Upper lobe of left lung (tissue), 6 donors: ENCODE measurements at places on chromosomes 5 and 9. TPM values are rescaled to one million over a fixed set of nuclear protein-coding genes. Genes with fewer than 3 reads are reported as not detected.
A peak's percentile ranks its signal among the peaks of the same experiment; 100 is the strongest.

IFNK gene
- not detected for total RNA-seq

IL7R gene
- 86.8 TPM for total RNA-seq

TAF1L gene
- total RNA-seq = not detected

RNF208 gene
- 2.3 TPM for total RNA-seq

TBC1D9B gene
- 95.8 TPM for total RNA-seq

- no peak for DNase-seq
These were observed 1.3 kb downstream of the TXN start for GRCh38 chr9:110255034-110255462.

GRCh38 chr9:21558615-21559401 lies 76.7 kb upstream of the IFNE start:
- no peak for DNase-seq

DNA sequence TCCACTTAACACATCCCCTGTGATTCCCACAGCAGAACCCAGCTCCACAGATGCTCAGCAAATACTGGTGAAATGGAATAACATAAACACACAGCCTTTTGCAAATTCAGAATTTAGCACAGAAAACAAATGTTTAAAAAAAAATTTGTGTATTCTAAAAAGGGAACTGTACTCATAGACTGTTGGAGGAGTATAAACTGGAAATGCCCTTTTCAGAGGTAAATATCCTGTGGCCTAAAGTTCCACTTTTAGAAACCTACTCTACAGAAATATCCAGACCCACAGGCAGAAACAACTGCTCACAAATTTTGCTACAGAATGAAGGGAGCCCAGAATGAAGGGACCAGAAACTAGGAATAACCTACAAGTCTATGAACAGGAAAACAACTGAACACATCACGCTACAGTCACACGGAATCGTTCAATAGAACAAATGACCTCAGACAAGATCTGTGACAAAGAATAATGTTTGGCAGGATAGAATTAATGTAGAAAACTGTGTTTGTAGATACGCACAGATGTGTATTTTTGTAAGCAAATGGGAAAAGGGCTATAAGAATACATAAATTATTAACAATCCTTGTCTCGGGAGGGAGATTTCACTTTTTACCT lies 78.5 kb downstream of the SHB start:
- DNase-seq = no peak

- no peak for DNase-seq
These were observed 296.8 kb downstream of the PDE4D start for GRCh38 chr5:59596586-59597350.

DNA sequence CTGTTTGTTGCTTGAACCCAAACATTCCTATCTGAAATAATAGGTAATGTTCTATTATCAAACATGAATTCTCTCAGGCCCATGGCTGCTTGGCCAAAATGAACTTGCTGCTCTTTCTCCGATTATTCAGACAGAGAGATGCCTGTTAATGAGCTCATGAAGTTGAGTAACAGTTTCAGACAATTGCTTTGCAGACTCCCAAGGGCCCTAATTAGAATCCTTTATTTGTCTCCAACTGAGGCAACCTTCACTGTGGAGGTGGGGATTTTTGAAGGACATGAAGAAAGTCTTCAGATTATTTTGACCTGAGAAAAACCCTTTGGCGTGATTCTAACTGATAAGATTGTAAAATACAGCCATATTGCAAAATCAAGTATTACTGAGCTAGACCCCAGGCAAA lies 466.7 kb downstream of the NFIB start:
- no peak for DNase-seq

DNA sequence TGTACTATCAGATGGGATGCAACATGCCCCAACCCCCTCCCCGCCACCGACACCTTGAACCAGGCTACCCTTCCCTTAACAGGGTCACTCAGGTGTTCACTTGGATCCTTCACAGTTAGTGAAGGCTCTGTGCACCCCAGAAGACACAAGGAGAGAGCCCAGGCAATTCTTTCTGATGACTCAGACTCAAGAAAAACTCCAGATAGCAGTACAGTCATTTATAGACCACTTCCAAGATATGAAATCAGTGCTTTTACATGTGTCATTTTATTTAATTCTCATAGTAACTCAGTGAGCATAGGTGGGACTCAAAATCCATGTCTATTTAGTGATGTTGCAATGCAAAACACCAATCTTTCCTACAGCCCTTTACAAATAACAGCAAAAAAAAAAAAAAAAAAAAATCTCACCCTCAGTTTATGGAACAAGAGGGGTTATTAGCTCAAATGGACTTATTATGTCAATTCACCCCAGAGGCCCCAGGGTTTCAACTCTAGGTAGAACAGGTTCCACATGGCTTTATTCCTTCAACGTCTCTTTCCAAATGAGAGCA lies 71.9 kb downstream of the FOXD1 start:
- DNase-seq = no peak

- DNase-seq = no peak
These were observed 38.9 kb downstream of the PAM start for GRCh38 chr5:102794047-102794446.

DNA sequence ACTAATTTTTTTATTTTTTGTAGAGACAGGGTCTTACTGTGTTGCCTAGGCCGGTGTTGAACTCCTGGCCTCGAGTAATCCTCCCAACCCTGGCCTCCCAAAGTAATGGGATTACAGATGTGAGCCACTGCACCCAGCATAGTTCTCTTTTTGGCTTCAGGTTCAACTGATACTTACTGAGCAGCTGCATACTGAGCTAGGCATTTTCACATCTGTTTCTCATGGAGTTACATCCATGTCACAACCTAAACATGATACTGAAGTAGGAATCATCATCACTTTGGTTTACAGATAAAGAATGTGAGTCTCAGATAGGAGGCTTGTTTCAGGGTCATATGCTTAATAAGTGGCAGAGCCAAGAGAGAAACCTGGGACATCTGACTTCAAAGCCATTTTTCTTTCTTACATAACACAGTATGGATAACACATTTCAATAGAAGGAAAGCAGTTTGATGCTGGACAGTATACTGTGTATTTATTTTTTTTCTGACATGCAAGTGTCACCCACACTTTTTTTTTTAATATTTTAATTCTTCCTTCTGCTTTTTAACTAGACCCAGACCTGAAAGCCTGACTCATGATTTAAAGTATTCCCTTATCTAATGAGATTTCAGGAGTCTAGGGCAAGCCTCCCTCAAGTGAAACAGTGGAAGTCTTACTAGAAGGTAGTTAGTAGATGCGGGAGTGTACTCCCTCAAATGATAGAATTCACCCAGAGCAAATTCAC lies 90.8 kb downstream of the HACD4 start:
- no peak for DNase-seq

GRCh38 chr5:94010814-94011213 lies 269.4 kb upstream of the POU5F2 start:
- DNase-seq = no peak

DNA sequence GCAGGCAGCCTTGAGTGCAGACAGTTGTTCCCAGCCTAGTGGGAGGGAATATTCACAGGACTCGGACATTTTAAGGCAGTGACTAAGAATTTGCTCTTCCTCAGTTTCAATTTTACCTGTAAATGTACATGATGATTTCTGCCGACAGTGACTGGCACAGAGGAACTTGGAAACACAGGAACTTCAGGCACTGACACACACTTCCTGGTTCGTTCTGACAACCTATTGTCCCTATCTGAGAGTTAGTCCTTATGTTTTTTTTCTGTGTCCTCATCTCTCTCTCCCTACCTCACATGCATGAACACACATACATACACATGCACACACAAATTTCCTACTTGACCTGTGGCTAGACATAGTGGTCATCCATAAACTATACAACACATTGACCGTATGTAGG lies 89.4 kb upstream of the CD180 start:
- DNase-seq = no peak

DNA sequence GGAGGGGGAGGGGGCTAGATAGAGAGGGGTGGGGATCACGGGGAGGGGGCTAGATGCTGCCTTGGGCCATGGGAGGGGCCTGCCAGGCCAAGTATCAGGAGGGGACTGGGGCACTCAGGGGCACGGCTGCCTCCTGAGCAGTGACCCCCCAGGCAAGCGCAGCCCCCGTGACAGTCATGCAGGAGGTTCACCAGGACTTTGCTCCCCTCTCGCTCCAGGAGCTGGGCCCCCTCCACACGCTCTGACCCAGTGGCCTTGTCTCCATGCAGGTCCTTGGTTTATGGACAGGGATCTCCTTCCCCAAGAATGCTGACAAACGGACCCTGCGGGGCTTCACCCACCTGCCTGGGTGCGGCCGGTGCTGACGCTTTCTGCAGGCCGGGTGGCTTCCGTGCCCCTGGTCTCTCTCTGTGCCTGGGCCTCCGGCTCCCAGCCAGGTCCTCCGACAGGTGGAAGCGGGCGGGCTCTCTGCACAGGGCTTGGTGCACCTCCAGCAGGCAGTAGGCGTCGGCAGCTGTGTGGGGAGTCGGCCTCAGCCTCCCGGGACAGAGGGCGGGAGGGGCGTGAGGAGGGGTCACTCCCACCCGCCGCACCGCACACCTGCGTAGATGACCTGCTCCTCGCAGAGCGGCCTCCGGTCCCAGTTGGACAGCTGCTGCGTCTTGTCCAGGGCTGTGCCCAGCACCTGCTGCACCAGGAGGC lies 46.8 kb upstream of the NRARP start:
- DNase-seq = no peak

DNA sequence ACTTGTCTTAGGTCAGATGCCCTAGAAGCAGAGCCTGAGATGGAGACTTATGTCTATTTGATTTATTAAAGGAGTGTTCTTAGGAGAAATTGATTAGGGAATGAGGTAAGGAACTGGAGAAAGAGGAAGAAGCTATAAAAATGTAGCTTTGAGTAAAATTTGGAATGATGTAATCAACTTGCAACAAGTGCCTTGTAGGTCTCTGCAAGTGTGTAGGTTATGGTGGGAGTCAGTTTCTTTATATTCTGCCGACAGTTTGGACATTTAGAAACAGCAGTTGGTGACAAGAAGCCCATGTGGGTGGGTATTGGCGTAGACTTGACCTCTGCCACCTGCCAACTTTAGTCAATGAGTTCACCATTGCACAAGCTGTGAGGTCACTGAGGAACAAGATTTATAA lies 986.5 kb downstream of the CDH18 start:
- no peak for DNase-seq

- DNase-seq = no peak
These were observed 49.7 kb downstream of the KIF24 start for GRCh38 chr9:34279411-34279810.

DNA sequence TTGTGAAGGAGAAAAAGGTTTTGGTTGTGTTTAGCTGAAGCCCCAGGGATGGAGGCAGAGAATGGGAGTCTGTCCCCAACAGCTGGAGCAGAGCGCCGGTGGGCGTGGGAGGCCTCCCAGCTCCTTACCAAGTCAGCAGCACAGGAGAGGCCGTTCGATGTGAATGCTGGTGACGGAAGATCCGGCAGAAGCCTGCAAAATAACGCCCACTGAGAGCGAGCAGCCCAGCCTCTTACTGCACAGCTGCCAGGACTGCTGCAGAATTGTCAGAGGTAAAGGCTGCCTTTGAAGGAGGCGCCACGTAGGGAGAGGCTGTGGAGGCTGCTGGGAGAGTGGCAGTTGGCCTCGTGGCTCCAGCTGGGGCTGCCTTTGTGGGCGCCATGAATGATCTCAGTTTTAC lies 26.2 kb downstream of the ANGPTL2 start:
- DNase-seq = no peak

- no peak for DNase-seq
These were observed 534.5 kb downstream of the BNC2 start for GRCh38 chr9:16335788-16336580.

- DNase-seq = no peak
These were observed 87.0 kb downstream of the SLF1 start for GRCh38 chr5:94705427-94705826.

GRCh38 chr9:112174222-112174964 lies 704 bp downstream of the SUSD1 start:
- peak; percentile 79 for DNase-seq

DNA sequence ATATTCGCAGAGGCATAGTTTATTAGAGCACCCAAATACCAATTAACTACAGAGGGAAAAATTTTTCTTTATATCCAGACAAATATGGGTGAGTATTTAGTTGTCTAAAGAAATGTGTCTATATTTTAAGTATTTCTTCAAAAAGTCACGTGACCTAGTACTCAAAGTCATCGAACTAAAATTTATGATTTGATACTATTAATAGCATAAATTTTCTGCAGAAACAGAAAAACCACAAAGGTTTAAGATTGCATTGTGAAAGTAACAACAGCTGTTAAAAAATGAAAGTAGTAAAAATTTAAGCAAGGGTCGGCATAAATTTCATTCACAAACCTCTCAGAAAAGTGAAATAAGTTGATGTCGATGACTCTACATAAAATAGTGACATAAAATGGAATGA lies 323.9 kb upstream of the RORB start:
- no peak for DNase-seq

DNA sequence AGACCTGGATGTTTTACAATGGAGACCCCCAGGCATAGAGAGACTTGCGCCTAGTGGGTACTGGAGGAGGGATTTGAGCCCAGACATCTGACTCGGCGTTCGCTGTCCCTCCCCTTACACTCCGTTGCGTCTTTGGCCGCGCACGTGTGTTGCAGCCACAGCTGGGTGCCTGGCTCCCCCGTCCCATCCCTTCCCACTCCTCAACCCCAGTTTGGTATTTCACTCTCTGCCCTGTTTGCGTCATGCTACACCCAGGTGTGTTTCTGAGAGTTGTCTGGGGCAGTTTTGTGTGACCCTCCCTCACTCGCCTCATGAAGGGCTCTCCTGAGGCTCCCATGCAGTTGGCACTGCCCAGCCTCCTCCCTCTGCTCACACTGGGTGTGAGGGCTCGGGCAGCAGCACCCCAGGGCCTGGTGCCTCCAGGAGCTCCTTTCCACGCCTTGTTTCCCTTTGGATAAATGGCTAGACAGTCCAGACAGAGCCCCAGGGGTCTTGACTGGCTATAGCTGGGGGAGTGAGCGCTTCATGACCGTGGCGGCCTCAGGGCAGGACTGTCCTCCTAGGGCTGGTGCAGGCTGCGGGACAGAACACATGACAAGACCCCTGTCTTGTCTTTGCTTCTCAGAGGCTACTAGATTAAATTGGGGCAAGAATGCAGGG lies 13.6 kb downstream of the TCF7 start:
- no peak for DNase-seq

DNA sequence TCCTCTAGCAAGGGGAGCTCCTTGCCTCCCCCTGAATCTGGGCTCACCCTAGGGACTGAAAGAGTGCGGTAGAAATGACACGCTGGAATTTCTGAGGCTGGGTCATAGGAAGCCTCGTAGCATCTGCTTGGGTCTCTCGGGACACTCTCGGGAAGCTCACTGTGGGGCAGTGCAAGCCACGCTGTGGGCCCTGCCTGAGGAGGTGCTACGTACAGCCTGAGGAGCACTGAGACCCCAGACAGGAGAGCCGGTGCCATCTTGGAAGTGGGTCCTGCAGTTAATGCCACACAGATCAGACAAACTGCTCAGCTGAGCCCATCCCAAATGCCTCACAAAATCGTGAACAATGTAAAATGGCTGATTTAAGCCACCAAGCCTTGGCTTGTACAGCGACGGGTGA lies 1.8 kb downstream of the MRPL36 start:
- DNase-seq = peak; percentile 10

DNA sequence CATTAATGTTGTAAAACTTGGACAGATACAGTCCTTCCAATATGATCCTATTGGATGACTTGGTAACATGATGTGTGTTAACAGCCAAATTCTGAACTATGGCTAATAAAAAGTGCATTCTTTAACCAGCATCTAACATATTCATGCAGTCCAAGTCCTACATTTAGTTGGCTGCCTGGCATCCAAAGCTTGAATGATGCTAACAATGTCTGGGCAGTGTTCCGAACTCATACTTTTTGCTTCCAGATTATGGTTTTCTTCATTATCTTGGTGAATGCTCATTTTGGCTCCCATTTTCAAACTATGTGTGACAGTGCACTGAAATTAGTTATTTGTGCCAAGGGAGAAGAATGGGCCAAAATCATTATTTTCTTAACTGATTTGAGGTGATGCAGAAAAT lies 2.8 kb downstream of the FAM174A start:
- DNase-seq = no peak

- no peak for DNase-seq
These were observed 213.4 kb downstream of the MARCHF11 start for GRCh38 chr5:15966066-15966640.
